ENCODE measurements at places on chromosomes 12 and 14. TPM values are rescaled to one million over a fixed set of nuclear protein-coding genes. Genes with fewer than 3 reads are reported as not detected.

Gene FAM90A1
- total RNA-seq = 0.37 TPM

DNA sequence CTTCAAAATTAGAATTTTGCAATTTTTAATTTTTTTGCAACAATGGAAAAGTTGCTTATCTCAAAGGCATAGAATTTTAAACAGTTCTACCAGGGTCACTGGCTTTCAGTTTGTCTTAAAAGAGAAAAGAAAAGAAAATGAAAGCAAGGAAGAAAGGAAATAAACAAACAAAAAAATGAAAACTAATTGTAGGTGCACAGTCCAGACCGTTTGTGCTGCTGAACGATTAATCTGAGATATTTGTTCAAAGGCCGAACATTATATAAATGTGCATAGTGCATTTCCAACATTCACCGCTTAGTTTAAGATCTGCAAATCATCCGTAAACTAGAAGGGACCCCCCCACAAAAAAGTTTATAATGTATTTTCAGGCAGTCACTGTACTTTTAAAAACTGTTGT lies 5.5 kb upstream of the OTX2 start:
- DNase-seq = no peak

DNA sequence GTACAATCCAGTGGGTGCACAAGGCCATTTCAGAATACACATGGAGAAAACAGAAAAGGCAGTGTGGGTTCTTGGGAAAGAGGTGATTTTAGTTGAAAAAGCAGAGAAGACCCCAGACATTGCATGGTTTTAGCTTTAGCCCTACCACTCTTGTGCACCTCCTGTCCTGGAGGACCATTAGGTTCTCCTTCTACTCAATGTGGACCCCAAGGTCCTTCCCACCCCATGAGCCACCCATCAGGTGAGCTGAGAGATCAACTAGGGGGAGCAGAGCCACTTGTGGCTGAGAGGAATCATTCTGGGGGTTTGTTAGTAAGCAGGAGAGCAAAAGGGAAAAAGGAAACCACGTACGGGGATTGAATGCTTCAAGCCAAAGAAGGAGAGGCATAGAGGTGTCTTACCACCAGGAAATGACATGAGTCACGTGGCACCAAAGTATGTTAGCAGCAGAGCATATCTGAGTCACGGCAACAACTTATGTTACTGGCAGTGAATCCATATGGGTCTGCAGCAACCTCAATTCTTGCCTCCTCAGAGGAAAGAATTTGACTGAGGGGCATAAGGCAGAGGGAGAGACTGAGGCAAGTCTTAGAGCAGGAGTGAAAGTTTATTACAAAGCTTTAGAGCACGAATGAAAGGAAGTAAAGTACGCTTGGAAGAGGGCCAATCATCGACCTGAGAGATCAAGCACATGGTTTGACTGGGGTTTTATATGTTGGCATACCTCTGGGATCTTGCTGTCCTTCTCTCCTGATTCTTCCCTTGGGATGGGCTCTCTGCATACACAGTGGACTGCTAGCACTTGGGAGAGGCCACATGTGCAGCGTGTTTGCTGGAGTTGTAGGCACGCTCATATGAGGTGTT lies 73.9 kb downstream of the HSD17B6 start:
- DNase-seq = no peak

Gene AQP6
- not detected for total RNA-seq

Gene AQP2
- 2.1 TPM for total RNA-seq

- DNase-seq = no peak
Measured at GRCh38 chr12:85076688-85077430, 40.7 kb downstream of the LRRIQ1 start.

DNA sequence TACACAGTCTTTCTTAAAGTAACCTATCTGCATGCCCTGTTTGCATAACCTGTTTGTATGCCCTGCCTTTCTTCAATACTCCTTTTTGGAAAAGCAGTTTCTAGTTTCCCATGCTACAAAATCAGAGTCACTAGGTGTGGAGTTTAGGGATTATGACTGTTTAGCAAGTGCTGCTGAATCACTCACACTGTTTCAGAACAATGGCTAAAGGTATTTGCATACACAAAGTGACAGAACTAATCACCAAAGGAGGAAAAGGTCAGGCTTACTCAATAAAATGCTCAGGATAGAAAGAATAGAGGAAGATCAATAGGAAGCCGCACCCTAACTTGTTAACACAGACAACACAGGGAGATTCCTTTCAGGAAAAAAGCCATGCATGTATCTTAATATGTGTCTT lies 19.4 kb downstream of the EGLN3 start:
- no peak for DNase-seq

Gene SPSB2
- 7.6 TPM for total RNA-seq

Gene CD9
- total RNA-seq = 23.9 TPM

- DNase-seq = no peak
Measured at GRCh38 chr12:91493308-91493707, 310.7 kb upstream of the DCN start.

GRCh38 chr12:16189849-16190248 lies 87.6 kb downstream of the SLC15A5 start:
- no peak for DNase-seq

- peak; percentile 65 for DNase-seq
Measured at GRCh38 chr14:90409209-90409730, 12.4 kb downstream of the CALM1 start.
